ENCODE measurements at places on chromosomes 6 and 20. TPM values are rescaled to one million over a fixed set of nuclear protein-coding genes. Genes with fewer than 3 reads are reported as not detected.

- DNase-seq: no peak
Observed at GRCh38 chr20:40997116-40997515, 31.5 kb upstream of the TOP1 start.

GRCh38 chr6:42316981-42317380 is 99.3 kb upstream of the MRPS10 start:
- DNase-seq: no peak

DNA sequence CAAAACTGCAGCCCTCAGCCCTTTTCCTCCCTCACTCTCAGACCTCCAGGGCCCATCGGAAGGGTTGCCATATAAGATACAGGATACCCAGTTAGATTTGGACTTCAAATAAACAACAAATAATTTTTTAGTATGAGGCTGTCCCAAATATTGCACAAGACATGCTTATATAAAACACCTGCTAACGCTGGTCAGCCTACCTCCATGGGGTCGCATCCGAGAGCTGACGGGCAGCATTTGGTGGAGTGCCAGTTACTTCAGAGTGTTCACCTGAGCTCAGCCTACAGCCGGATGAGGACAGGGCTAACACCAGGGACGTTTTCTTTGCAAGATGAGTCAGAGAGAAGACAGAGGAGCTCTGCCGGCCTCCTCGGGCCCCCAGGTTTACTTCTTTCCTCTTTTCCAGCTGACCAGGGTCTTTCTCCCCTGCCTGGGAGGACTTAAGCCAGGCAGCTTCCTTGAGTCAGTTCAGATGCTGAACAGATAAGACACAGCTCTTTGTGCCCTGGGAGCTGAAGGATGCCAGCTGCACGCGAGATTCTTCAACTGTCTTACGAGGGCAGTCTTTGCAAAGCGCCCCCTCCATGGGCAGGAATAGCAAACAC is 141.2 kb upstream of the KCNG1 start:
- DNase-seq: no peak

- DNase-seq: peak; percentile 42
Observed at GRCh38 chr20:49635166-49635565, 67.2 kb upstream of the PTGIS start.

DNA sequence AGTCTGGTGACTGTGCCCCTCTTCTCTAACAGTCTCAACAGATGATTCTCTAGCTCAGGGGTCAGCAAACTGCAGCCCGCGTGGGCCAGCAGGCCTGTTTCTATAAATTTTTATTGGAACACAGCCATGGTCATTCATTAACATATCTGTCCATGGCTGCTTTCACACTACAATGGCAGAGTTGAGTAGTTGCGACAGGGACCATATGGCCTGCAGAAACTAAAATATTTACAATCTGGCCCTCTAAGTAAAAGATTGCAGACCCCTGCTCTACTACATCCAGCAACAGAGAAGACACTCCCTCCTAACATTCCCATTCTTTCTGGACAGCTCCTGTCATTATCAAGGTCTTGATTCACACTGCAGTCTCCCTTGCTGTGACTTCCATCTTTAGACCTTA is 45.2 kb downstream of the PLAGL2 start:
- DNase-seq: no peak

GRCh38 chr6:168715643-168716481 is 274.9 kb downstream of the SMOC2 start:
- no peak for DNase-seq

DNA sequence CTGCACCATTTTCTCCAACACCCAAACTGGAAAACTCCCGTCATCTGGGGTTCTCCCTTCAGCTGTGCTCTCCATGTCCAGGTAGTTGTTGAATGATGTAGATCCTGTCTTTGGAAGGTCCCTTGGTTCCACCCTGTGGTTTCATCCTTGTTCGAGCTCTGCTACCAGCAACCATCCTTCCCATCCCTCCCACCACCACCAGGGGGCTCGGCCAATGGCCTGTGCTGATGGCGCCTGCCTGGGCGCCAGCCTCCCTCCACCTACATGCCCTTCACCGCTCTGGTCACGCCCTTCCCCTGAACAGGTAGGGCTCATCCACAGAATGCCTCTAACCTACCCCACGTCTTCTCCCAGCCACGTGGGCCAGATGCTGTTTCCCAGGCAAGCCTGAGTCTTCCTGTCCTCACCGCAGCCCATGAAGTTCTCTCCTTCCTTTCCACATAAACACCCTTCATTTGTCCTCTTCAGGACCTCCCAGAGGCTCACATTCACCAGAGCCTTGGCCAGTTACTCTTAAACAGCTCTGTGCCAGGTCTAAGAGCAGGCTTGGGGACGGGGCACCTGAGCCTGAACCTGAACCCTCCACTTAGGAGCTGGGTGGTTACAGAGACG is 75.1 kb upstream of the DUSP22 start:
- no peak for DNase-seq

GRCh38 chr6:135310291-135310690 is 129.2 kb downstream of the MYB start:
- DNase-seq: no peak

DNA sequence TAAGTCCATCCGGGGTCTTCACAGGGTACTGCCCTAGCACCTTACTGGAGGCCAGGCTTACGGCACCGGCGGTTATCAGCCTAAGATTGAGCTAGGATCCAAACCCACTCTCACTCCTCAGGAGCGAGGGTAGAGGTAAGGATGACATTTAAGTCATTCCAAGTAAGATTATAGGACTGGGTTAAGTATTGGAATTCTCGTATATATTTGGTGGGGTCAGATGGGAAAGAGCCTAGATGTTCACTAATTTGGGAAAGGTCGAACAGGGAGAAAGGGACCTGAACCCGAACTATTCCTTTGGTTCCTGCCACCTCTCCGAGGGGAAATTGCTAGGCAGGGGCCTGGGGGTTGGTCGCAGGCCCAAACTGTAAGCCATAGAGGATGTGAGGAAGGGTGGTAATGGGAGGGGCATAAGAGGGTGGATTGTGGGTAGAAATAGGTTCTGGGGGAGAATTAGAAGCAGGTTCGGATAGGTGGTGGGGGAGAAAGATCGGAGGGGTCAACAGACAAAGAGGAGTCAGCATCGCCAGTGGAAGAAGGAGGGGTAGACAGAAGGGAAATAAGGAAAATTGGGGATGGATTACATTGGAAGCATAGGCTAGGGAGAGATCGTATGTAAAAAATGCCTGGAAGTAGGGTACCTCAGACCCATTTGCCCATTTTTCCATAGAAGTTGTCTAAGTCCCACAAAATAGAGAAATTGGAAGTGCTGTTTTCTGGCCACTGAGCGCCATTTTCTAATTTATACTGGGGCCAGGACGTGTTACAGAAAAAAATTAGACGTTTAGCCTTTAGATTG is 747.1 kb upstream of the ADGRB3 start:
- no peak for DNase-seq

- DNase-seq: no peak
Observed at GRCh38 chr6:135583256-135583761, 85.8 kb upstream of the AHI1 start.

BPI gene
- total RNA-seq: not detected

ADTRP gene
- not detected for total RNA-seq

Measured in heart right ventricle (tissue), 16 donors.